Endothelial cell of umbilical vein (primary cell): ENCODE measurements at places on chromosomes 12 and 14. TPM values are rescaled to one million over a fixed set of nuclear protein-coding genes. Genes with fewer than 3 reads are reported as not detected.
A peak's percentile ranks its signal among the peaks of the same experiment; 100 is the strongest.

DNA sequence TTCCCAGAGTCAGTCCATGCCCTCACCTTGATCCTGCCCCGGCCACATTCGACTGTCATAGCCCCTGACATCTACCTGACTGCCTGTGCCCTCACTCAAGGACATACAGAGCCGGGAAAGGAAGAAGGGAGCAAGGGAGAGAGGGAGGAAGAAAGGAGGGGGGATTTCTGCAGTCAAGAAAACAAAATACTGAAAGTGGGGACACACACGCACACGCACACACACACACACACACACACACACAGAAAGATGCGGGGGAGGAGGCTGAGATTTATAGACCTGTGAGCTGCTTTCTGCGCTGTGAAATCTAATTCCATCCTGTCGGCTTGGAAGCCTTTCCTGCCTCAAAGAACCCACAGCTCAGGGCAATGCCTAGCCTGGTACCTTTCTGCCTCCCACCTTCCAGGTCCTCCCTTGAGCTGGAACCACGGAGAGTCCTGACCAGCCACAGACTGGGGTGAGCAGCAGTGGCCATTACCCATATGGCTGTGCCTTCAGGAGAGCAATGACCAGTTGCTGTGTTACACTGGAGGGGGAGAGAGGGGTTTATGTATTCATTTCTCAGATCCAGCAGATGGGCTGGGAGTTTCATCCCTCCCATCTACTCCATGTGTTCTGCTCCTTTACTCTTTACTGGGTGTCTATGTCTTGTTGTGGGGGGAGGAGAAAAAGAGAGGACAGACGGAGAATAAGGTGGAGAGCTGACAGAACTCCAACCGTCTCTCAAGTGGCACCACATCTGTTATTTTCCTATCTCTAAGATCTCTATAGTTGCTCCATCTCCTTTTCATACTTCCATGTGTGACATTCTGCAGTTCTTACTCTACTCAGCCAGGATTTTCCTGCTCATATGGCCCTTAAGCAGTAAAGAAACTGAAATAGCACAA lies 12.9 kb downstream of the C14orf93 start:
- H3K4me3 ChIP-seq: no peak overlapping the region
- H3K4me1 ChIP-seq: peaks cover 4% of the 10 kb centered on the region
- no peak for DNase-seq
- H3K27me3 ChIP-seq: no peaks in the 10 kb centered on the region

GRCh38 chr12:10563002-10563401 lies 50.4 kb downstream of the MAGOHB start:
- H3K4me1 ChIP-seq: no peaks in the 10 kb centered on the region
- DNase-seq: no peak
- no peaks in the 10 kb centered on the region for H3K36me3 ChIP-seq
- H3K27me3 ChIP-seq: no peaks in the 10 kb centered on the region
- H3K4me3 ChIP-seq: no peak overlapping the region

- H3K27ac ChIP-seq: no peak overlapping the region
- H3K4me1 ChIP-seq: peaks cover 8% of the 10 kb centered on the region
- no peaks in the 10 kb centered on the region for H3K36me3 ChIP-seq
- DNase-seq: no peak
- H3K4me3 ChIP-seq: no peak overlapping the region
Measured at GRCh38 chr12:78725951-78726580, 138.5 kb upstream of the SYT1 start.

- H3K36me3 ChIP-seq: no peaks in the 10 kb centered on the region
- DNase-seq: no peak
- no peaks in the 10 kb centered on the region for H3K4me1 ChIP-seq
- no peak overlapping the region for H3K4me3 ChIP-seq
- no peaks in the 10 kb centered on the region for H3K27me3 ChIP-seq
Measured at GRCh38 chr12:49689785-49690184, 17.4 kb downstream of the FMNL3 start.

- no peak overlapping the region for H3K4me3 ChIP-seq
- DNase-seq: no peak
- no peaks in the 10 kb centered on the region for H3K27me3 ChIP-seq
- H3K36me3 ChIP-seq: no peaks in the 10 kb centered on the region
- H3K27ac ChIP-seq: no peak overlapping the region
Measured at GRCh38 chr12:3091382-3092241, 14.4 kb downstream of the TSPAN9 start.

DNA sequence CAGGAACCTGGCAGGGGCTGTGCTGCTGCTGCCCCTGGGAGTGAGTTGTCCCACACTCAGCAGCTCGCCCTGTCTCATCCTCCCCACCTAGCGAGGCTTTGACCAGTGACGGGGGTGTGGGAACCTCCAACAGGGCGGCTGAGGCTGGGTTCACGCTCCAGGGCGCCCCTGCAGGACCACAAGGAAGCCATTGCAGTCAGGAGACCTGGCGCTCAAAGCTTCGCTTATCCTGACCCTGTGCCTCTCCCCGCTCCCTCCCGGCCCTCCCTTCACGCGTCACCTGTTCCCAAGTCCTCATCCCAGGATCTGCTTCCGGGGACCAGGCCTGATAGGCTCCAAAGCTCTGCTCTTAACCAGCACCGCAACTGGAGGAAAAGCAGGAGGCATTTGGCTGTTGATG lies 272.0 kb upstream of the SFSWAP start:
- DNase-seq: no peak
- no peaks in the 10 kb centered on the region for H3K36me3 ChIP-seq
- H3K27ac ChIP-seq: no peak overlapping the region

DNA sequence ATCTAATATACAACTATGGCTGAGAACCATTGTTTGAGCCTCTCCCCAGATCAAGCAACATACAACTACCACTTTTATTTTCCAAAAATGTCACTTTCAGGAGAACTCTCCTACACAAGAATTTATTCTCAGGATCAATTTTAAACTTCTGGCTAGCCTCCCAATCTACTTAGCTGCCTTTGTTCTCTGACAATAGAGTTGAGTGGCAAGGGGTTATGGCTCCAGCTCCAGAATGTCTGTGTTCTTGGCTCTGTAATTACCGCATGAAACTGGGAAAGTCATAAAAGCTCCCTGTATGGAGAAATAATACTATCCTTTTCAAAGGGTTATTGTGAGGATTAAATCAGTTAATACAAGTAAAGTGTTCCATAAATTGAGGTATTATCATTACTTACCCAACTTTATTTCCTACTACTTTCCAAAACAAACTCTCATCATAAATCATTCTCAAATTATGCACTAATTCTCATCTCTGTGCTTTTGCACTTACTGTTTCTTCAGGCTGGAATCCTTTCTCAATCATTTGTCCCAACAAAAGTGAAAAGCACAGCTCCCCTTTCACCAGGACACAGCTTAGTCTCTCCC lies 121.9 kb downstream of the GARIN6 start:
- no peak for DNase-seq
- no peak overlapping the region for H3K27ac ChIP-seq
- no peaks in the 10 kb centered on the region for H3K27me3 ChIP-seq
- H3K4me3 ChIP-seq: no peak overlapping the region
- no peaks in the 10 kb centered on the region for H3K4me1 ChIP-seq

DNA sequence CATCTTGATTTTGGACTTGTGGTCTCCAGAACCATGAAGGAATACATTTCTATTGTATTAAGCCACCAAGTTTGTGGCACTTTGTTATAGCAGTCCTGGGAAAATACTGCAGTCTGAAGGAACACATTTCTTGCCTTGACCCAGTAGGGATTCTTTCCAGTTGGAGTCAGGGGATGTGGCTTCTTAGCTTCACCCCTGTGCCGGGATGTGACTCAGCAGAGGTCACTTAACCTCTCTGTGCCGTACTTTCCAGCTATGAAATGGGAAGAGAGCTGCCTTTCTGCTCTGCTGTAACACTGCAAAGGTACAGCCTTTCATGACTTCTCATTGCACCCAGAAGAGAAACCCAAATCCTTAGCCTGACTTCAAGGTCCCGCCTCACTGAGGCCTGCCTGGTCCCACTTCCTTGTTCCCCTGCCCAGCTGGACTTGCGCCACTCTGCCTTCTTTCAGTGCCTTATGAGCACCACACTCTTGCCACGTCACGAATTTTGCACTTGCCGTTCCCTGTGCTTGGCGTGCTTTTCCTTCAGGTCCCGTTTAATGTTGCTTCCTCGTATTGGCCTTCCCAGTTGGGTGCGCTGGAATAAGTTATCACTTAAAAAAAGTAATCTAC lies 24.2 kb downstream of the CHST11 start:
- no peaks in the 10 kb centered on the region for H3K36me3 ChIP-seq
- no peak overlapping the region for H3K4me3 ChIP-seq
- H3K27me3 ChIP-seq: no peaks in the 10 kb centered on the region
- peak overlapping the region; percentile 80 for H3K27ac ChIP-seq
- H3K4me1 ChIP-seq: peaks cover 40% of the 10 kb centered on the region

DNA sequence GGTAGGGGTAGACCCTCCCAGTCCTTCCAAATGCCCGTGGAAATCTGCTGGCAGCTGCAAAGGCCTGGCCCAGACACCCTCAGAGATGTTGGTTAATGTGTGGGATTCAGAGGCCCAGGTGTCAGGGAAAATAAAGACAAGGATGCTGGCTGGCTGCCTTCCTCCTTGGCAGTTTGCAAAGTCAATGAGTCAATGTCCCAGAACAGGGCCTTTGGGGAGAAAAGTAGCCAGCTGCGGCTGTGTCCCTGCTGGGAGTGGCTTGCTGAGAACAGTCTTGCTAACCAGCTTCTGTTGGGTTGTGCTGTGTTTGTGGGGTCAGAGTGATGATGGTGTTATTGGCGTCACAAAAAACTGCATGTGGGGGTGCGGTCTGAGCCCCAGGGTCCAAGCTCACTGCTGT lies 29.2 kb downstream of the GLRX5 start:
- no peak overlapping the region for H3K27ac ChIP-seq
- no peak for DNase-seq
- H3K4me3 ChIP-seq: no peak overlapping the region
- H3K27me3 ChIP-seq: no peaks in the 10 kb centered on the region
- no peaks in the 10 kb centered on the region for H3K4me1 ChIP-seq

GRCh38 chr12:102816816-102817434 lies 100.1 kb downstream of the PAH start:
- H3K4me1 ChIP-seq: no peaks in the 10 kb centered on the region
- no peaks in the 10 kb centered on the region for H3K36me3 ChIP-seq
- H3K27ac ChIP-seq: no peak overlapping the region
- H3K27me3 ChIP-seq: no peaks in the 10 kb centered on the region

GRCh38 chr12:65495233-65495632 lies 216.8 kb downstream of the MSRB3 start:
- H3K27me3 ChIP-seq: no peaks in the 10 kb centered on the region
- no peak overlapping the region for H3K27ac ChIP-seq
- no peak overlapping the region for H3K4me3 ChIP-seq
- DNase-seq: no peak
- no peaks in the 10 kb centered on the region for H3K36me3 ChIP-seq

DNA sequence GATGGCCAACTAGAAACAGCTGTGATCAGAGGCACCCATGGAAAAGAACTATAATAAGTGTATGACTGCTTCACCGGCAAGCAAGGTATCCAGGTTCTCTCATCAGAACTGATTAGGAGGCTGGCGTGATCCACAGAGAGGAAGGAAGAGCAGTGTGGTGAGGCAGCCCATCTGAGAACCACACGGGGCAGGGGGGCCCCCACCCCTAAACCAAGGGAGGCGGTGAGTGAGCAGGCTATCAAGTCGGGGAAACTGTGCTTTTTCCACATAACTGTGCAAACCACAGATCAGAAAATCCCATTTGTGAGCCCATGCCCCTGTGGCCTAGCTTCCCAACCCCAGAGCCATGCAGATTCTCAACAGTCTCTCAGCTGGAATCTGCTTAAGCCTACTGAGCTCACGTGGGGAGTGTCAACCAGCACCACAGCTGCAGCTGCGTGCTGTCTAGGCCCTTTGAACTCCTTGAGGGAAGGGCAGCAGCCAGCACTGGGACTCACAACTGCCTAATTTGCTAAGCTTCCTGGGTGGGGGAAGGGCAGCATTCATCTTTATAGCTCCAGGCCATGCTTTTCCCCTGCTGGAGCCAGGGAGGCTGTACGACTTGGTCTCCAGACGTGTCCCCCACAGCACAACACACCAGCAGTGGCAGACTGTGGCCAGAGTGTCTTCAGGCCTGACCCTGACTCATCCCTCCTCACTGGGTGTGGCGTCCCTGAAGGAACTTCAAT lies 444.4 kb upstream of the ATP2B1 start:
- no peak overlapping the region for H3K4me3 ChIP-seq
- H3K27me3 ChIP-seq: no peaks in the 10 kb centered on the region
- DNase-seq: no peak
- H3K27ac ChIP-seq: no peak overlapping the region
- H3K36me3 ChIP-seq: no peaks in the 10 kb centered on the region

GRCh38 chr12:68042212-68042699 lies 53.0 kb downstream of the IFNG-AS1 start:
- H3K4me3 ChIP-seq: no peak overlapping the region
- H3K27me3 ChIP-seq: no peaks in the 10 kb centered on the region

GRCh38 chr14:36479344-36479743 lies 40.7 kb downstream of the NKX2-1 start:
- no peaks in the 10 kb centered on the region for H3K4me1 ChIP-seq
- H3K36me3 ChIP-seq: no peaks in the 10 kb centered on the region
- H3K27ac ChIP-seq: no peak overlapping the region
- DNase-seq: no peak
- H3K4me3 ChIP-seq: no peak overlapping the region
- H3K27me3 ChIP-seq: no peaks in the 10 kb centered on the region

DNA sequence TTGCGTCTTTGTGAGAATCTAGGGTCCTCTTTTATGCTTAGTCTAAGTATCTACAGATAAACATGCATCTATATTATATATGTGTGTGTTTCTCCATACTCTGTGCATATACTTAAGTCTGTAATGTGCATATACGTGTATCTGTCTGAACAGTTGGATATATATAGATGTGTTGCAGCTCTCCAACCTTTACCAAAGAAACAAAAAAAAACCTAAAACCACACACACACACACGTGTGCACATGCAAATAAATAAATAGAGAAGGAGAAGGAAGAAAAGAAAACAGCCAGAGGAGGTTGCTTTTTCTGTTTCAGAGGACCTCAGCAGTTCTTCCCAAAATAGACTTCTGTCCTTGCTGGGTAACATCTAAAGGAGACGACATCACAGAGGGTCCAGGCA lies 244.9 kb downstream of the CACNA1C start:
- no peak overlapping the region for H3K27ac ChIP-seq
- no peaks in the 10 kb centered on the region for H3K4me1 ChIP-seq

- peaks cover 76% of the 10 kb centered on the region for H3K4me1 ChIP-seq
- H3K36me3 ChIP-seq: peaks cover under 1% of the 10 kb centered on the region
- no peak overlapping the region for H3K4me3 ChIP-seq
Measured at GRCh38 chr12:27573972-27574371, 50.0 kb downstream of the PPFIBP1 start.

GRCh38 chr12:108806921-108807320 lies 50.5 kb downstream of the SSH1 start:
- peaks cover 26% of the 10 kb centered on the region for H3K4me1 ChIP-seq
- no peak overlapping the region for H3K27ac ChIP-seq
- no peak overlapping the region for H3K4me3 ChIP-seq
- DNase-seq: no peak
- peaks cover 46% of the 10 kb centered on the region for H3K36me3 ChIP-seq

- peaks cover 25% of the 10 kb centered on the region for H3K4me1 ChIP-seq
- H3K27ac ChIP-seq: no peak overlapping the region
- H3K36me3 ChIP-seq: peaks cover 3% of the 10 kb centered on the region
- H3K4me3 ChIP-seq: peak overlapping the region; percentile 76
Measured at GRCh38 chr14:91415794-91416743, 1.6 kb downstream of the CCDC88C start.

The RGS6 gene
- total RNA-seq: not detected in 2 replicates

The PLCZ1 gene
- not detected in 2 replicates for total RNA-seq

The CACNA2D4 gene
- total RNA-seq: 0.51 and 0.73 TPM in 2 replicates

The TMEM119 gene
- not detected in 2 replicates for total RNA-seq

The TEAD4 gene
- total RNA-seq: 39.4 and 46.0 TPM in 2 replicates

The ASCL1 gene
- not detected in 2 replicates for total RNA-seq

The CCDC177 gene
- not detected in 2 replicates for total RNA-seq

The ZBTB39 gene
- total RNA-seq: 8.1 and 8.5 TPM in 2 replicates

The NTF3 gene
- total RNA-seq: not detected in 2 replicates

The EGLN3 gene
- total RNA-seq: 0.14 and 0.20 TPM in 2 replicates

The KCNK10 gene
- total RNA-seq: not detected in 2 replicates

The ZC3H14 gene
- 59.6 and 61.8 TPM in 2 replicates for total RNA-seq
